Hair follicle dermal papilla cell (primary cell): ENCODE measurements at places on chromosomes 4 and X. TPM values are rescaled to one million over a fixed set of nuclear protein-coding genes. Genes with fewer than 3 reads are reported as not detected.

Gene CYLC1
- total RNA-seq: not detected in 2 replicates

Gene CXCL11
- not detected in 2 replicates for total RNA-seq

Gene RASL11B
- total RNA-seq: 1.3 and 1.8 TPM in 2 replicates

Gene HSPA4L
- 4.3 and 4.9 TPM in 2 replicates for total RNA-seq
